NCI-H1048 (cell line): ENCODE measurements at places on chromosomes 5 and 9.

DNA sequence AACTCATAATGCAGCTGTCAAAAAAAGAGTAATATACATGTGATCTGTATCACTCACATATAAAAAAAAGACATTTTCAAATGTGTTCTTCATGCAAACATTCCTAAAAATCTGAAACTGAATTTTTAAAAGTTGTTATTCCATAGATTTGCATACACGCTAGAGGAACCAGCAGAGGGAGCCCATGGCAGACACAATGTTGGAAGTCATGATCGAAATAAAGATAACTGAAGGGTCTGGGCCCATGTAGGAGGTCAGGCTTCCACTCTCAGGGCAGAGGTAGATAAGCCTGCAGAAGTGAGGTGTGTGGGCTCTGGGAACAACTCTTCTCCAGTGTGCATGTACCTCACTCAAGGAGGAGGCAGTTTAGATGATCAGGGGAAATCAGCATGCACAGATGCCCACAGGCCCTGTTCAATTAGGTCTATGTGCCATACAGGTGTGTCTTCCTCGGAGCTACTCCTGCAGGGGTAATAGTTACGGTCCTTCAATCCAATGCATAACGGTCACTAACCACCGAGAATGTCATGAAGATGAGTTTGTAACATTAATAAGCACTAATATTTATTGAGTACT lies 208.6 kb downstream of the EPB41L4A start:
- DNase-seq: peak; percentile 34

- no peak for DNase-seq
These were observed 57.9 kb downstream of the FAM78A start for GRCh38 chr9:131218370-131218769.

- no peak for DNase-seq
These were observed 178.1 kb upstream of the CDH9 start for GRCh38 chr5:27216367-27216950.

DNA sequence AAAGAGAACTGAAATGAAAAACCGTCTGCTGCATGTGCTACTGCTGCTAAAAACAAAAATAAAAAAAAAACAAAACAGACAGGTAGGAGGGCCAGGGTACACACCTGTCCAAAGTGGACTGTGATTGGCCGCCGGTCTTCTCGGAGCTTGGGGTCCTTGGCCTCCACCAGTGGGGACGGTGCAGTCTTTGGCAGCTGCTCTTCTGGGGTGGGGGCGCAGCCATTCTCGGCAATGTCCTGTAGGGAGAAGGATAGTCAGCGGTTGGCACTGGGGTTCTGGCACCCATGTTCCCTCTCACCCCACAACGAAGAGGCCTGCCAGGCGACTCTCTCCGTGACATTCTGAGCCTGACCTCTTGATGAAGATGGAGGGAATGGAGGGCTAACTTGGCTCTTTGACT lies 84.3 kb downstream of the CRB2 start:
- no peak for DNase-seq

- no peak for DNase-seq
These were observed 441.9 kb downstream of the ARHGEF28 start for GRCh38 chr5:74067748-74068541.

DNA sequence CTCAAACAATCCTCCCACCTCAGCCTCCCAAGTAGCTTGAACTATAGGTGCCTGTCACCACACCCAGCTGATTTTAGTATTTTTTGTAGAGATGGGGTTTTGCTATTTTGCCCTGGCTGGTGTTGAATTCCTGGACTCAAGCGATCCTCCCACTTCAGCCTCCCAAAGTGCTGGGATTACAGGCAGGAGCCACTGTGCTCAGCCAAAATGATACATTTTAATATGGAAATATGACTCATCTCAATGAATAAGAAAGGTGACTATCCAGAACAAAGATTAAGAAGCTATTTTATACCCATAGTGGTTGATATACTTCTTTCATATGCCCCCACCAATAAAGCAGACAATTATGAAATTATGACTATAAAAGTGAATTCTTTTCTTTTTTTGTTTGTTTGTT lies 166.2 kb downstream of the NFIB start:
- DNase-seq: no peak

DNA sequence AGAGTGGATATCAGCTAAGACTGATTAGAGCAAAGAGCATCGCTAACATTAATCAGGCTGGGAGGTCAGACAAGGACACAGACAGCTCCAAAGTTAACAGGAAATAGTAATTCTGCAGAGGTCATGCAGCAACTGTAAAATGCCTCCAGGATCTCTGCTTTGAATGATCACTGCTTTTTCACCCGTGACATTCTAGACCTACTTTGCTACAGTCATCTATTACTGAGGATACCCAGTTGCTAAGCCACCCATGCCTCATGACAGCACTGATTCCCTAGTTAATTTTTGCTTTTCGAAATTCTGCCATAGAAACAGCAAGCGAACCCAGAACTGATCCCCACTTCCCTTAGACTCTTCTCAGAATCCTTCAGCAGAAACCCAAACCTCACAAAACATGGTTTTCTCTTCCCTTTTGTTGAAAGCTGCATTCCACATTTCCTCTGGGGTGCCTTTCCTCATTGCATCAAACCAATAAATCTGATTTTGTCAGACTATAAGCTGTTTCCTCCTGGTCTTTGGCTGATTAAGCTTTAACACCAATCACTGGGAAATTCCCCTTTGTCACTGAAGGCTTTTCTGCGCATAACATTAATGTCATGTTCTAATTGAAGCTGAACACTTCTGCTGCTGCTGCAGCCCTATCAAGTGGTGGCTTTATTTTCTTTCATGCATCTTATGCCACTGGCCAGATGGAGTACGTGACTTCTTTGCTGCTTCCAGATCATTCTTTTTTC lies 201.1 kb upstream of the CHD1 start:
- no peak for DNase-seq

DNA sequence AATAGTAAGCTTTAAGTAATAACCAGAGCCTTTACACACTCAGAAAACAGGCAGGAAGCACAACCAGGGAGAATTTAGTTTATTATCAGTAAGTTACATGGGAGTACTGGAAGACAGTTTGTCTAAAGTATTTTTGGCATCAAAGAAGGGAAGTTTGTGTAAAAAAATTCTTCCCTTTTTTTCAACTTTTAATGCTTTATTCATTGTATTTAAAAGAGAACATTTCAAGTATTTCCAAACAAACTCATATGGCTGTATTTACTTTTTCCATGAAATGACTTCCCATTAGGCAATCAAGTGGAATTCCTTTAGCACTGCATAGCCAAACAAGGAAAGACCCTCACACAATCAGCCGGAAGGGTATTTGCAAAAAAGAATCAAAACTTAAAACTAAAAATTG lies 26.7 kb downstream of the RNF145 start:
- DNase-seq: no peak

DNA sequence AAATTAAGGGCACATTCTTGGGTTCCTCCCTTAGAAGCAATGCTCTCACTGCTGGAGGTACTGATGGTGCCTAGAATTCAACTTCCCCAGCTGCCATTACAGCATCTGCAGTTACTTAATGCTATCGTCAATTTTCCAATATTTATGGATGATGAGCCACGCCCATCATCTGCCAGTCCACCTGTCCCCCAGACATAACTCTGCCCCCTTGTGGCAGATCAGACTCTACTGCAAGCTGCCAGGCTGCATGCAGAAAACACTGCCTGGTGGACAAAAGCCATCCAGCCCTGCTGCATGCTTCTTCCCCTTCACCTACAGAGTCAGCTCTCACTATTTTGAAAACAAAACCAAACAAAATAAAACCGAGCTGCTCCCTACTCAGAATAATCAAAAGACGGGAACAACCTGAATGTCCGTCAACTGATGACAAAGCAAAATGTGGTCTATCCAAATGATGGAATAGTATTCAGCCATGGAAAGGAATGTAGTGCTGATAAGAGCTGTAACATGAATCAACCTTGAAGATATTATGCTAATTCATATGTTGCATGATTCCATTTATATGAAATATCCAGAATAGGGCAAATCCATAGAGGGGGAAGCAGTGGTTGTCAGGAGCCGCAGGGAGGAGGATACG lies 66.4 kb downstream of the RETREG1 start:
- DNase-seq: no peak

- no peak for DNase-seq
These were observed 78.7 kb downstream of the XRCC4 start for GRCh38 chr5:83156001-83156400.

DNA sequence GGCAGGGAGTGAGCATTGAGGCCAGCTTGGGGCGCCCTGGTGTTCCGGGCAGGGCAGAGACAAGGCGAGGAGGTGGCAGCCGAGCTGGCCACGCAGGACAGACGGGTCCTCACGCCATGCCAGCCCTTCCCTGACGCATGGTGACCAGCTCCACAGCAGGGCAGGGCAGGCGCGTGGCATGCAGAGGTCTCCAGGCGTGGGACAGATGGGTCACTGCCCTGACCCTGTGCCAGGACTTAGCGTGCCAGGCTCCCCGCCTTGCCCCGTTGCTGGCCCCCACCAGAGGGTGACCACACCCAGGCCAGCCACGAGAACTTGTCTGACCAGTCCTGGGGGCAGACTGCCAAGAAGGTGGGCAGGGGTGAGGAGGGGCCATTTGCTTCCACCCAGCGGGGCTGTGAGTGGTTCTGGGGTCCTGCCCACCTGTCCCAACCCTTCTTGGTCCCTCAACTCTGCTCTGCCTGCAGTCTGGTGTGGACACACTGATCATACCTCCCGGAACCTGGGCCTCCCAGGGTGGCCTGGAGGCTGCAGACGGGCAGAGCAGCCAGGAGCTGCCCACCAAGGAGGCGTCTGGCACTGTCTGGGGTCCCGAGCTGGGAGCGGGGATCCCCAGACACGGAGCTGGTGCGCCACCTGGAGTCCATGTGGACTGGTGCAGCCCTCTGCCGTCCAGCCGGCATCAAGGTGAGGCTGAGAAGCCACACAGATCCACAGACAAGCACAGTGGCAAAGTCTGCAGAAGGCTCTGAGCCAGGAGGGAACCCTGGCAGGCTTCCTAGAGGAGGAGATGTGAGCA lies at the start of gene RNF224:
RNF224 (plus strand) TSS at position 449 of the 799 bp plus-strand sequence. CDS start 834 bp downstream, outside the sequence.
- DNase-seq: no peak

- no peak for DNase-seq
These were observed 96.3 kb upstream of the ZNF462 start for GRCh38 chr9:106766616-106767015.

DNA sequence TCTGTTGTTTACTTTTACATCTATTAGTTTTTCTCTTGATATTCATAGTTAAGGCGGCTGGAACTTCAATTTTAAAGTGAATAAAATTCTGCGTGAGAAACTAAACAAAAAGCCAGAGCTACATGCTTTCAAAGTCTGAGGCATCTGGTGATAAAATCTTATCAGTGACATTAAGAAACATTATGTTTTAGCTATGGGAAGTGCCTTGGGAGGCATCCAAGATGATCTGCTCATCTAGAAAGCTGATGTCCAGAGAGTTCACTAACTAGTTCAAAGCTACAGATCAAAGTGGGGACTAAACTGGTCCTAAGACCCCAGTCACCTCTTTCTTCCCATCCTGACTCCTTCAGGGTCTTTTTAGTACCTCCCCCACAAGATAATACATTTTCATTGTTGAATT lies 37.2 kb downstream of the MRPS27 start:
- DNase-seq: no peak

GRCh38 chr5:72597456-72597948 lies 90.3 kb upstream of the ZNF366 start:
- no peak for DNase-seq

- DNase-seq: no peak
These were observed 1.1 kb upstream of the FAF2 start for GRCh38 chr5:176446884-176447590.

DNA sequence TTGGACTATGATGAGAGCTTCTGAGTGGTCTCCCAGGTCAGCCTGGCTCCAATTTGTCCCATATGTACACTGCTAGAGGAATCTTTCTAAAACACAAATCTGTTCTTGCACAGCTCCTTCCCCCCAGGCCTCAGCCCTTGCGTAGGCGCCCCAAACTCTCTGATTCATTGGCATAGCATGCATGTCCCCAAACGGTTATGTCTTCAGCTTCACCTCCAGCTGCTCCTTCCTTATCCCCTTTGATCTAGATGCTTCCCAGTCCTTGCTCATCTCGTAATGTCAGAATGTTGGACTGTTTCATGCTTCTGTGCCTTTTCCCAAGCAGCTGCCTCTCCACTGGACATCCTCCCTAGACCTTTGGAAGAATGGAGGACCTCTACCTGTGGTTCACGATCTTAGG lies 60.1 kb upstream of the BASP1 start:
- DNase-seq: no peak

- DNase-seq: no peak
These were observed 207.6 kb upstream of the CDKN2B start for GRCh38 chr9:22216730-22217172.

DNA sequence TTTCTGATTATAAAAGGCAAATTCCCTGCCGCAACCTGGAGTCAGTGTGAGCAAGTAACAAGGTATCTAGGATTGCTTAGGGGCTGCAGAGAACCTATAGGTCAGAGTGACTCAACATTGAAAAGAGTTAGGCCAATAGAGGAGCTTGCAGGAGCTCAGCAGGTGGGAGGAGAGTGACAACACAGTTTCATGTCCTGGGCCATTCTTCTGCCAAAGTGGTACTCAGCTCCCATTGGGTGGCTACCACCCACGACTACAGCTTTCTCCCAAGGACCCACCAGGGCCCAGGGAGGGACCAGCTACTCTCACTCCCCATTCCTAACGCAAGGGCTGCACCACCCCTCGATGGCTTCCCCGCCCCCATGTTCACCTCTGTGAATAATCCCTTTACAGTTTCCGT lies 86.7 kb upstream of the SPATA31C2 start:
- DNase-seq: no peak

GRCh38 chr9:6759185-6759977 lies 1.6 kb downstream of the KDM4C start:
- DNase-seq: no peak

- DNase-seq: no peak
These were observed 59.8 kb downstream of the IRF1 start for GRCh38 chr5:132430746-132431145.

- DNase-seq: no peak
These were observed 120.1 kb downstream of the CMYA5 start for GRCh38 chr5:79809743-79810142.

DNA sequence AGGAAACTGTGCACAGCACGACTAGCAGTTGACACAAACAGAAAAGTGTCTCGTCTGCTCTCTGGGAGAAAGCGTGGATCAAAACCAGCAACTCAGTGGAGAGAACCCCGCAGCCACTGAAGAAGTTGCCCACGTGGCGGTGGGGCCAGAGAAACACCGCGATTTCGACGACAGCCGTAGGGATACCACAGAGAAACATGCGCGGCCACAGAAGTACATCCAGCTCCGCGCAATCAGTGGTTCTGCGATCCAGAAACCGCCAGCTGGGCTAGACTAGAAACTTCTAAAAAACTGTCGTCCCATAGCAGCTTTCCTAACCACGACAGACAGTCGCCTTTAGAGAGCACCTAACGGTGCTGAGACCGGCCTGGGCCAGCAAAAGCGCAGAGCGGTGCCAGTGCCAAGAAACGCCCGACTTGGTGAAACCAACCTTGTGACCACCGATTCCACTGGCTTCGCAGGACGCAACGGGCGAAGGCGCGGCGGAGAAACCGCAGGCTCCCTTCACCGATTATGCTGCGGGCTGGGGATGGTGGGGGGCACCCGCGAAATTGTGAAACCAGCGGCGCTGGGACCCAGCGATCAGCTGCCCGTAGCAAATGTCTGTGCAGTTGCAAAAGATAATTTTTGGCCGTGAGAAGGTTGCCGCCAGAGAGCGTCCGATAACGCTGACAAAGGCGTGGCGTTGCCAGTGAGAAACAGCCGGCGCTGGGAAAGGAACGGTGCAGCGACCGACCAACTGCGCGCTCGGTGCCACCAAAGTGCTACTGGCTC lies 2.7 kb upstream of the ANXA2R start:
- DNase-seq: peak; percentile 68
